Bone marrow (tissue), 2 donors: ENCODE measurements at places on chromosomes 13 and 19.

GRCh38 chr19:31527443-31527842 is 178.2 kb upstream of the TSHZ3 start:
- DNase-seq: no peak

DNA sequence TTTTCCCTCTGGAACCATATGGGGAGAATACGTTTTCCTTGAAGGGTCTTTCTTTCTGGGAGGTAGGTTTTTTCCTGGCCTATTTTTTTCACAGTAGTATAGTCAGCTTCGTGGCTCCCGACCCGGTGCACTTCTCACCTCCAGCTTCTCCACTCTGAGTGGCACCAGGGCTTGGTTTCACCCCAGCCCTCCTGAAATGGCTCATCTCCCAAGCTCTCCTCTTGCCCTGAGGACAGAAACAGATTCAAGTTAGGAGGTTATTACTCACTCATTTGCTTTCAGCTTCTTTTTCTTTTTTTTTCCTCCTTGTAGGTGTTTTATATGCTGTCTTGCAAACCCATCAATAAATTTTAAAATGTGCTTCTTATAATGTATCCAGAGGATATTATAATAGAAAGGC is 199.3 kb downstream of the RFC3 start:
- no peak for DNase-seq

- no peak for DNase-seq
Measured at GRCh38 chr19:2477732-2478191, 1.8 kb downstream of the GADD45B start.

- DNase-seq: no peak
Measured at GRCh38 chr13:47803131-47803530, 197.9 kb downstream of the SUCLA2 start.

GRCh38 chr13:113001241-113002140 is 32.5 kb downstream of the MCF2L start:
- no peak for DNase-seq

- DNase-seq: peak; percentile 24
Measured at GRCh38 chr13:35157143-35157755, 215.2 kb downstream of the NBEA start.

DNA sequence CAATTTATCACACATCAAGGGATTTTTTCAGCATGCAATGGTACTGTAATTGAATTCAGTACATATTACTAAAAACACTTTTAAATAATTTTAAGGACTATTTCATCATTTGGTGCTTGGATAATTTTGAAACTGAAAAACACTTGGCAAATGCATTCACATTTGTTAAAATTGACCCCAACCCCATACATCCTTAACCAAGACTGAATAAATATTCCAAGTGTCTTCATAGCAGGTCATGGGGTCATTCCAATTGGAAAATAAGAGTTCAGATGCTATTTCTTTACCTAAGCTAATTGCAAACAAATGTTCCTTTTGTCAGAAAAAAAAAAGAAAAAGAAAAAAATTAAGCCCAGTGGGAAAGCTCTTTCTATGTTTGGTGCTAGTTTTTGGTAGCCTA is 516.4 kb upstream of the SPRY2 start:
- DNase-seq: no peak

DNA sequence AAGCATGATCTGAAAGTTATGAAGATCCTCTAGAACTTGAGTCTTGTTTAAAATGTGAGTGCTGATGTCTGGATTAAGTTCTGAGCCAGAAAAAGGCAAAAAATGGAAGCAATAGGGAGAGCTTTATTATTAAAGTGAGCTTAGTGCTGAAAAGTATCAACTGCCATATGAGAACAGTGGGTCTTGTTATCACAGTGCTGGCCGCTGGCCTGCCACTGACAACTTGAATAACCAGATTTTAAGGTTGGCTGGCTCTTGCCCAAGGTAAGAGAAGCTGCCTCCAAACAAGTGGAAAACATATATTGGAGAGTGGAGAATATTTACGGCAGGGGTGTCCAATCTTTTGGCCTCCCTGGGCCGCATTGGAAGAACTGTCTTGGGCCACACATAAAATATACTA is 33.9 kb downstream of the NUFIP1 start:
- DNase-seq: no peak

GRCh38 chr13:60790620-60791019 is 393.6 kb downstream of the TDRD3 start:
- DNase-seq: no peak

- no peak for DNase-seq
Measured at GRCh38 chr19:49155005-49155819, at the start of gene HRC. Gene HRC, minus strand, starts transcription at chr19:49155396. Its CDS starts 159 bp downstream, at chr19:49155237.

GRCh38 chr13:88068975-88069374 is 397.8 kb downstream of the SLITRK5 start:
- DNase-seq: no peak

DNA sequence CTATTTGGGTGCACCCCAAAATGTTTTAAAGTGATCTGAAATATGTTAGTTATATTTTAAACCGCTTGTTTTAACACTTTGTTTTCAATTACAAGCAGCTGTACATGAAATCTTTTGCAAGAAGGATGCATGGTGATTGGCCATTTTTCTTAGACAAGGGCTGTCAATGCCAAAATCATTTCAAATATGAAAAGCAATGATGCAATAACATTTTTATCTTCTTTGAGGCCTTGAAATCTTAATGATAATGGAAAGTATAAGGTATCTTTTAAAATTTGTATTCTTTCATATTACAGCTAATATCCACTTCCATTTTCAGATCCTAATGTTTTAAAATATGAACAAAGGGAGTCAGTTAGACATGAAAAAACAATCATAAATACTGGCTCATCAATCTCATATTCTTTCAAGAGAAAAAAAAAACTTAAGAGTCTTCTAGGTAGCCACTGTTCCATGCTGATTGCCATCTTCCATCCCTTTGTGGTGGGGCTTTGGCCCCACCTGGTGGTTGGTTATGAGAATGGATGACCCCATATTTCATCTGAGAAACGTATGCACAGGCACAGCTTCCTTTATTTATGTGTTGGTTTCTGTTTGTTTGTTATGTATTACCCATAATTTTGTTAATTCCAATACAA is 330.3 kb upstream of the MIR17HG start:
- peak; percentile 30 for DNase-seq

DNA sequence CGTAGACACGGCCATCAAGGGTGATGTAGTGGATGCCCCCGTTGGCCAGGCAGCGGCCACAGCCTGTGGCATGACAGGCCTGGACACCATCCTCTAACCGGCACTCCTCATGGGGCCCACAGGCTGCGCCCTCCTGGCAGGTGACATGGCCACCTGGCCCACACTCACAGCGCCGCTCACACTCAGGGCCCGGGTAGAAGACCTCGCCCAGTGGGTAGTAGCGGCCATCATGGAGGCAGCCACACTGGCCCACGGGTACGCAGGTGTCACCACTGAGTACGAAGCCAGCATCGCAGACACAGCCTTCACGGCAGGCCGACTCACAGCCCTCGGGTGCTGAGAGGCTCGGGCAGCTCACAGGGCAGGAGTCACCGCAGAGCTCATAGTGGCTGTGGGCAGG is 27.2 kb upstream of the FBL start:
- no peak for DNase-seq

GRCh38 chr19:2492870-2493269 is 16.9 kb downstream of the GADD45B start:
- DNase-seq: no peak

DNA sequence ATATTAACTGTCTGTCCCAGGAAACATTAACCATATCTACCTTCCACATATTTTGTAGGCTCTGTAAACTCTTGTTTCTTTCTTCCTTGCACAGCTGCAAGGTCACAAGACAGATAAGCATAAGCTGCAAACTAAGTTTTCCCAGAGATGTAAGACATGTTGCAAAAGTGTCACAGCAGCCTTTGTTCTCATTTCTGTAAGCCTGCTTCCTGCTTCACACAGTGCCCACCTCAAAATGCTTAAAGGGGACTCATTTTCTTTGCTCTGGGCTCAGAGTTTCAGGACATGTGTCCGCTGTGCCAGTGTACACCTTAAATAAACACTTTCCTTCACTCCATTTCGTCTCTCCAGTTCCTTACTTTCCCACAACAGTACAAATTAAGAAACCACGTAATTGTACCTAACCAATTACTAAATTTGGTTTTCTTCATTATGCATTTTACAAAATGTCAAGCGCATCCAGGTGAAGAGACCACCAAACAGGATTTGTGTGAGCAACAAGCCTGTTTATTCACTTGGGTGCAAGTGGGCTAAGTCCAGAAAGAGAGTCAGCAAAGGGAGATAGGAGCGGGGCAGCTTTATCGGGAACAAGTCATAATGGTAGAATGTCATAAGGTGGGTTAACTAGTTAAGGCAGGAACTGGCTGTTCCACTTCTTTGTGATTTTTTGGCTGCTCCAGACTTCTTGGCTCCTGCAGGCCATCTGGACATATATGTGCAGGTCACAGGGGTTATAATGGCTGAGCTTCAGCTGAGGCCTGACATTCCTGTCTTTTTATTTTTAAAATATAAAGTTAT is 12.7 kb upstream of the ZNF431 start:
- DNase-seq: no peak

GRCh38 chr13:42800109-42800643 is 18.8 kb downstream of the FAM216B start:
- no peak for DNase-seq

GRCh38 chr13:27634231-27634630 is 12.5 kb downstream of the POLR1D start:
- no peak for DNase-seq
